SK-MEL-5 (cell line): ENCODE measurements at places on chromosomes 7 and 10.

- DNase-seq = no peak
These were observed 11.3 kb downstream of the RAB11FIP2 start for GRCh38 chr10:118035354-118036005.

GRCh38 chr7:23334482-23335056 lies 35.4 kb downstream of the MALSU1 start:
- DNase-seq = peak; percentile 85

DNA sequence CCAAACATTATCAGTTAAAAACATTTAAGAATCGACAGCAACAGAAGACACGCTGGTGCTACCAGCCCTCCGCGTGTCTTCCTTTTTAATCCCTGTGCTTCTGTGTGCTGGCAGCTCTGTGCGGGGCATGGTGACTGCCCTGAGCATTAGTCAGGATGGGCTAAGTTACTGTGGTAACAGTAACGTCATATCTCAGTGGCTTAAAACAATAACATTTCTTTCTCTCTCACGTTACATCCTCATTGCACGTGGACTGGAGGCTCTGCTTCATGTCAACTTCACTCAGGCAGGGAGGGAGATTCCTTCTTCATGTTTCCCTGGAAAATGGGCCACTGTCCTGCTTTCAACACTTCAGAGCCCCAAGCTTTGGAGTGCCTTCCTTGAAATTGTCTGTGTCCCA lies 378.5 kb downstream of the CCSER2 start:
- no peak for DNase-seq

DNA sequence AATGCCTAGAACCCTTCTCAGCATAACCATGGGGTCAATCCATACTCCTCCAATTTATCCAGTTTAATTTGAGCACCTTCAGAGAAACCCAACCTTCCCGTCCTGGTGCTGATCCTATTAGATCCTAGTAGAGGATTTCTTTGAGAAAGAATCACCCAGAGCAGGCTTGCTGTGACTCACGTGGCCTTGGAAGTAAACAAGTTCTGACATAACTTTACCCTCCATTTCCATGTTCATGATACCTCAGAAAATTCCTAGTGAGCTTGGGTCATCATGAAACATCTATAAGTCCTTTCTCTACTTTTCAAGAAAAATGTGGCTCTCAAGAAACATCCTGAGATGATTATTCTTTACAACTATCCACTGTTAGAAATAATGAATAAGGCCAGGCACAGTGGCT lies 71.7 kb downstream of the PRLHR start:
- DNase-seq = no peak

- DNase-seq = no peak
These were observed 11.6 kb downstream of the ADCK2 start for GRCh38 chr7:140684066-140684950.

- no peak for DNase-seq
These were observed 27.8 kb upstream of the ELFN1 start for GRCh38 chr7:1642291-1642731.

GRCh38 chr10:47340608-47341170 lies 7.5 kb upstream of the RBP3 start:
- peak; percentile 63 for DNase-seq

- no peak for DNase-seq
These were observed 34.7 kb downstream of the WAPL start for GRCh38 chr10:86486856-86487255.

DNA sequence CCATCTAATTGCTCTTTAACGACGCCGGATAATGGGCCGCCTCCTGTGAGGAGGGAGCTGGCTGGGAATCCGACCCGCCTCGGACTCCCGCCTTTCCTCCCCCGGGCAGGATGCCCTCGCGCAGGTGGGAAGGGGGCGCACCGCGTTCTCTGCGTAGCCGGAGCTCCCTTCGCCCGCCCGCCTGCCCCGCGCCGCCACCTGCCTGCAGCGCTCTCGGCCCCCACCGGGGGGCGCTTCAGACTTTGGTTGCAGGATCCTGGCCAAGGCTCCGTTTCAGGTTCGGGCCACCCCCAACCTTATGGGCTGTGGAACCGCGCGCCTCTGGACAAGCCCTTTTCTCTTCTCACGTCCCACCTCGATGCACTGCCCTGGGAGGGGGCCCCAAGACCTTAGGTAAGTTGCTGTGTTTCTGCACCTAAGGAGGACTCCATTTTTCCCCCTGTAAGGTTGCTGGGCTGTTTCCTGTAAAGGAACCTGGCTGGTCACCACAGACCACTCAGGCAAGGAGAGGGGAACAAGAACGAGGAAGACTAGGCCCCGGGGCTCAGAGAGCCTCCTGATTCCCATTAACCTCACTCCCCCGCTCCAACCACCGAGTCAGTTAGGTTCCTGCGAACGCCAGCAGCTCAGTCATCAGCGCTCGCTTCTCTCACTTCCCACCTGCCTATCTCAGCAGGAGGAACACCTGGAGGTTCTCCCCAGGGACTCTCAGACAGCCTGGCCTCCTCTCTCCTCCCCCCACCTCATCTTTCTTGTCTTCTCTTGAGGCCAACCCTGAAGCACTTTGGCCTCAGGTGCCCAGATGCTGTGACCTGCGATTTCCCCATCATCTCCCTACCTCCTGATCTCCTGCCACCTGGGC lies 11.3 kb upstream of the KAZALD1 start:
- peak; percentile 56 for DNase-seq

GRCh38 chr10:116272440-116273283 lies at the start of gene GFRA1:
Gene GFRA1 (minus strand): TSS chr10:116273206. CDS start chr10:116272029, 1,177 bp downstream.
- DNase-seq = no peak

DNA sequence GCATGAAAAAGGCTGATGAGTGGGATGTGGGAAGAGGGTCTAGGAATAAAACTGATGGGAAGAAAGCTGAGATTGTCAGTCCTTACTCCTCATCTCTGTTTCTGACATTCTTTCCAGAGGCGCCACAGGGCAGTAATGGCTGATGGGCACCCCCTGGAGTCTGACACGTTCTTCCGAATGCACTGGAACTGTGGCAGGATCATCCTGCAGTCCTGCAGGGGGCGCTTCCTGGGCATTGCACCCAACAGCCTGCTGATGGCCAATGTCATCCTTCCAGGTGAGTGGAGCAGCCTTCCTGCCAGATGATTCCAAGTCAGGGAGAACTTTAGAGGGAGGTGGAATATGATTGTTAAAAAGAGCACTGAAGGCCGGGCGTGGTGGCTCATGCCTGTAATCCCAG lies 4.8 kb downstream of the FSCN3 start:
- DNase-seq = peak; percentile 73

GRCh38 chr10:110268971-110269370 lies 35.7 kb downstream of the SMNDC1 start:
- DNase-seq = no peak

- no peak for DNase-seq
These were observed 53.5 kb upstream of the FRMD4A start for GRCh38 chr10:14384116-14384730.

GRCh38 chr7:94412762-94413322 lies 18.1 kb downstream of the COL1A2 start:
- no peak for DNase-seq

DNA sequence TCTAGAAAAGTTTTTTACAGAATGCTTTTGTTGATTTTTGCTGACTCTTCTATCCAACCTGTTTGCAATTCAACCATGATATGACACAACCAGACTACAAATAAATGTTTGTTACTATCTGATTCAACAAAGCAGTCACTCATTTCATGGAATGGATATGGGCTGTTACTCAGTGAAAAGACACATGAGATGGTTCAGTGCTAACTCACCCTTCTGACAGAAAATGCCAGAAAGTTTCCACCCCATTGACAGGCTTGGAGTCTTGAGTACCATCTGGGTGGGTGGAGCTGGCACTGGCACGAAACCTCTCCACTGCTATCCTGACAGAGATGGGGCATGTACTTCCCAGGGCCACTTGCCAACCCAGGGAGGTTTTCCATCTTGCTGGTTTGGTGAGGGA lies 39.5 kb downstream of the RBM28 start:
- peak; percentile 74 for DNase-seq

- DNase-seq = no peak
These were observed 78.9 kb downstream of the CACNB2 start for GRCh38 chr10:18219146-18219545.

GRCh38 chr10:55146032-55146431 lies 345.0 kb upstream of the PCDH15 start:
- DNase-seq = no peak

DNA sequence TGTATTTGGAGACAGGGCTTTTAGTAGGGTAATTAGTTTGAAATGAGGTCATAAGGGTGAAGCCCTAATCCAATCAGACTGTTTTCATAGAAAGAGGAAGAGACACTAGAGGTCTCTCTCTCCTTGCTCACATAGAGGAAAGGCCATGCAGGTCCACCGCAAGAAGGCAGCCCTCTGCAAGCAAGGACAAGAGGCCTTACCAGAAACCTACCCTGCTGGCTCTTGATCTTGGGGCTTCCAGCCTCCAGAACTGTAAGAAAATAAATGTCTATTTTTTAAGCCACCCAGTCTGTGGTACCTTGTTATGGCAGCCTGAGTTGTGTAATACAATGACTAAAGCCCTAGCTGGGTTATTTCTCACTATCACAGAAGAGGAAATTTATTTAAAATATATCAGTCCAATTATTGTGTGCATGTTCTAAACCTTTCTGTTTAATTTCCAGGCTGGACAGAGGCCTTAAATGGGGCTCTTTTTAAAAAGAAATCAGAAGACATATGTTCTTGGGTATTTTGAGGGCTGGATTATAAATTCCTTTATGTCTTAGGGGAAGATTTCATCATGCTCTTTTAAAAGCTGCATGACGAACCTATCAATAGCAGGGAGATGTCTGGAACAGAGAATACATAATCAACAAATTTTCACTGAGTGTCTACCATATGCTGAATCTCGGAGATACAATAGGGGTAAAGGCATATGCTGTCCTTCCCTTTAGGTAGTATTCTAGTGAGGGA lies 12.9 kb upstream of the TMEM26 start:
- DNase-seq = peak; percentile 44

GRCh38 chr7:44762300-44762699 lies 13.7 kb downstream of the ZMIZ2 start:
- no peak for DNase-seq

GRCh38 chr10:69010151-69010640 lies 21.6 kb downstream of the KIFBP start:
- no peak for DNase-seq

DNA sequence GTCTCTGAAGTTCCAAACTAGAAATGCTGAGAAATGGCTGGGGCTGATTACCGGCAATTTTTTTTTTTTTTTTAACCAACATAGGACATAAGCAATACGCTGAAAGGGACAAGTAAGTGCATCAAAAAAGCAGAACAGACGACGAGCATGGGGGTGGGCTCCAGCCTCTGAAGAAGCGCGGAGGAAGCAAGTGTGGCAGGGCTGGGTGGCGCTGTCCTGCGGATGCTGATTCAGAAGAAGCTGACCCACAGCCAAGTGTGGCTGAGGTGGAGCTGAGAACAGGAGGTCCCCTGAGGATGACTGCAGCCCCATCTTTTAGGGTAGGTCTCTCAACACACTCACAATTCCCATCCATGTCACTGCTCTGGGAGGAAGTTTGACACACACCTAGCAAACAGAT lies 65.6 kb downstream of the CTBP2 start:
- DNase-seq = no peak

GRCh38 chr7:26153823-26154783 lies 2.1 kb downstream of the NFE2L3 start:
- DNase-seq = no peak

DNA sequence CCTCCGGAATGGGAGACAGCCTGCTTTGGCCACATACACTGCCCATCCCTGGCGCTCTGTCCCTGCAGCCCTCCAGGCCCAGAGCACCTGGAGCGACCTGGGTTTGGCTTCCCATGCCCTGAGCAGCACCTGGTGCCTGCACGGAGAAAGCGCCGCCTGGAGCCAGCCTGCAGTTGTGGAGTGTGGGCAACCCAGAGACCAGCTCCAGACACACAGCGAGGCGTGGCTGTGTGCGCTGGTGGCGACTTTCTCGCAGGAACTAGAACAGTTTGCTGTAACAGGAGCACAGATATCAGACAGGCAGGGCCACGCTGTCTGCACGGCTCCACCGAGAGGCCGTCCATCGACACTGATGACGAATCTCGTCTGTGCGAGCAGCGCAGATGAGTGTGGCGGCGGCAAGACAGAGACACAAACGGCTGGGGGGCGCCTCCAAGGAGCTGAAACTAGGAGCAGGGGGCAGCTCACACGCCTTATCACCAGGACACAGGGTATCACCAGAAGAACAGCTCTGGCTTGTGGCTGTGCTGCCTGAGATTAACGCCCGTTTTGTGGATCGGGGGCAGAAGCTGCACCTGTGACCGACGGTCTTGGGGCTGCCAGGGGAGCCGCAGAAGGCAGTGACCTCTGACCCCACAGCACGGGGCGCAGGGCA lies 275.3 kb downstream of the DNAJB6 start:
- DNase-seq = no peak

DNA sequence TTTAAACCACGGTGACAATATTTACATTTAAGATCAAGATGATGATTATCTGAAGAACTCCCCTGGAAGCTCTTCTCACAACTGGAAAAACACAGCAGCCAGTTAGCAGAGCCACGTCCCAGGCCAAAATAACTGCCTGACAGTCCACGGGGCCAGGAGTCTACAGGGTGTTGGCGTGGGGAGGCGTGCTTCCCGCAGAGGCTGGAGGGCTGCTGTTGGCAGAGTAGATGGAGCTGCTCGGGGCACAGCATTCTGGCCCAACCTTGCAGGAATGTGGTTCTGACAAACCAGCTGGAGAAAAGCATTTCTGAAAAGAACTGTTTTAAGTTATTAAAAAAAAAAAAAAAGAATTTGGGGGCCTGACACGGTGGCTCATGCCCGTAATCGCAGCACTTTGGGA lies 177.9 kb downstream of the EBF3 start:
- no peak for DNase-seq

DNA sequence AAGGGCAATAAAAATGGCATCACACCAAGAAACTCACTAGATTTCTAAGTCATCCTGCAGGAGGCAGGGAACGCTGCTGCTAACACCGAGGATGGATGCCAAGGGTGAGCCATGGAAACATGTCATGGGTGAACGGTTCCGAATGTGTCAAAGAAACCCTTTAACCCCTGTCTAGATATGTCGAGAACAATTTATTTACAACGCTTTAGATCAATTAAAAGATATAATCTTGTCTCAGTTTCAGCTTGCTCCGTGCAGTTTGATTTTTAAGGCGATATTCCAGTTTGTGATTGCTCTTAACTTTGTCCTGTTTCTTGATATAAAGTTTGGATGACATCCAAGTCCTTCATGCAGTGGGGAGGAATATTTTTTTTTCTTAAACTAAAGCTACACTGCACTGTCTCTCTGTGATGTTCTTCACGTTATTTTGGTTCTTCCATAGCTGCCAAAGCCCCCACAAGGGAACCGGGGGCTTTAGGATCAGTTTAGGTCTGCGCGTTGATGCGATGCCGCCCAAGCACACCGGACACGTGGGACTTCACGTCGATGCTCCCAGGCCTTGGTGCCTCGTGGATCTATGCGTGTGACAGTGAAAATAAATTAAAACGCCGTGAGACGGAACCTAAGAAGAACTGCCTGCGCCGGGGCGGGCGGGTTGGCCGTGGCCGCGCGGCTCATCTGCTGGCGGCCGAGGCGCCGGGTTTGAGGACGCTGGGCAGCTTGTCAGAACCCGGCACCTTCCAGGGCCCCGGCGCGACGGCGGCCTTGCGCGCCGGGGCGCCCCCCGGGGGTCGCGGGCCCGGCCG lies 220.3 kb downstream of the PHTF2 start:
- DNase-seq = no peak

- DNase-seq = no peak
These were observed 183.0 kb downstream of the RAPGEF5 start for GRCh38 chr7:22173685-22174573.
